ENCODE measurements at places on chromosomes 4 and X.

DNA sequence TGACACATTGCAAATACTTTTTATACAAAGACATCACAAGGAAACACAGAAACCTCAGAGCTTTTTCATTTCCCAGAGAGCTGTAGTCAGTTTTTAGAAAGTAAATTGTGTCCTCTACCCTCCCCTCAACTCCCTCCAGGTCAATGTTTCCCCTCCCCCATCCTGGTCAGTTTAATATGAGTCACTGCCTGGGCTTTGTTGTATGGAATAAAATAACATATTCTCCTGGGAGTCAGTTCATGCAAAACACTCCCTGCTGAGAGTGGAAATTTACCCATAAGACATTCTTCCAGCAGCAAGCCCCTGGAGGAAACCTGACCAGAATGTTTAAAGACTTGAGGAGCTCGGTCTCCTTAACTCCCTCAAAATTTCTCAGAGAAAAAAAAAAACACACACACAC, 270.1 kb upstream of the LDB2 start:
- DNase-seq: no peak

- no peak for DNase-seq
Measured at GRCh38 chr4:95675623-95676022, 126.8 kb upstream of the UNC5C start.

DNA sequence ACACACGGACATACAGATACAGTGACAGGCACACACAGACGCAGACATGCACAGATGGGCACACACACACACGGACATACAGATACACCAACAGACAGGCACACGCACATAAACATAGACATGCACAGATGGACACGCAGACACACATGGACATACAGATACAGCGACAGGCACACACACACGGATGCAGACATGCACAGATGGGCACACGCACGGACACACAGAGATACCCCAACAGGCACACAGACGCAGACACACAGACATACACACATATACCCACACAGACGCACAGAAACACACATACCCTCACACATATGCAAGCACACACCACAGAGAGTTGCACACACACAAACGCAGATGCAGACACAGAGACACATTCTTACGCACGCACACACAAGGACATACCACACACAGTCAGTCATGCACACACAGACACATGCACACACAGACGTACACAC, 24.4 kb upstream of the SLC25A6 start:
- no peak for DNase-seq

DNA sequence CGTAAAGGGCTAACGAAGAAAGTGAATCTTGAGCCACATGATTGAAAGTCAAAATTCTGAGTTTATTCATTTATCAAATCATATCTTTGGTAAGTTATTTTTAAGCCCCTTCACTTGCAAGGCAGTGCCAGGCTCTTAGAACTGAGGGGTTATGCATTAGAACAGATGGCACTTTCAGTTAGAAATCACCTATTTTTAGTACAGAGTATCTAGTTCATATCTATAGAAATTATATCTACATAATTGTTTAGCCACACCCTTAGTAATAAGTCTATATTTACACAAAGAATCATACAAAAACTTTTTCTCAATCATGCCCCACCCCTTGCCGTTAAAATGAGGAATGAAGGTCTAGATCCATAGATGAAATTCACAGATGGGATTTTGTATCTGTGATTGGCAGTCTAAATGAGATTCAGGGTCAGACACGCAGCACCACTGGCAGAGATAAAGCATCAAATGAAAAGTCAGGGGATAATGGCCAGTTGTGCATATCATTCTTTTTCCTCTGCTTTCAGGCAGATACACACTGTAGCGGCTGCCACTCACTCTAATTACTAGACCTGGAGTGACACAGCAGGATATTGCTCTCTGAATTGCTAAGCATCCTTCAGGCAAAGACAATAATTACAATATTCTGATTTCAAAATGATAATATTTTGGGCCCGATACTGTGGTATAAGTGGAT, 440.5 kb downstream of the MAPK10 start:
- no peak for DNase-seq

- DNase-seq: no peak
Measured at GRCh38 chr4:35138449-35138848, 1105.9 kb downstream of the ARAP2 start.

DNA sequence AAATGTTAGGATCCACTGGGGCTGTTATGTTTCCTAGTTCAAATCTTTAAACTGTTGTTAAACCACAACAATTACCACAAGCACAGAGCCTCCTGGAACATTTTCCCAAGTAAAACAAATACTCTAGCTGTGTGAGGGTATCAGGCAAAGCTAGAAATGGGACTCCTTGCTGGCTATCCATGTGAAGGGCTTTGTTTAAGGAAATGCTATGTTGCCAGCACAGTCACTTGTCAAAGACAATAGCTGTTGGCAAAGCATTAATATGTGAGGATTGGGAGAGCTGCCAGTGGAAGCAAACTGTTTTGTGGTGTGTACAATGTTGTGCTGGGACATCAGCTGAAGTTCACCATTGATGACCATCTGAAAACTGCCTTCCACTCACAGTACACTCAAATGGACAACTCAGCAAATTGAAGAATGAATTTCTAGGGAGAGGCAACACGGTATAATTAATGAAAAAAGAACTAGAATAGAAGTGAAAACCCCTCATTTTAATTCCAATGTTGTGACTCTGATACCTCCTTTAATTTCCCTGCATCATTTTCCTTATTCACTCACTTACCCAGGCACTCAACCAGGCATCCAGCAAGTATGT, 100.8 kb downstream of the ANXA3 start:
- no peak for DNase-seq

DNA sequence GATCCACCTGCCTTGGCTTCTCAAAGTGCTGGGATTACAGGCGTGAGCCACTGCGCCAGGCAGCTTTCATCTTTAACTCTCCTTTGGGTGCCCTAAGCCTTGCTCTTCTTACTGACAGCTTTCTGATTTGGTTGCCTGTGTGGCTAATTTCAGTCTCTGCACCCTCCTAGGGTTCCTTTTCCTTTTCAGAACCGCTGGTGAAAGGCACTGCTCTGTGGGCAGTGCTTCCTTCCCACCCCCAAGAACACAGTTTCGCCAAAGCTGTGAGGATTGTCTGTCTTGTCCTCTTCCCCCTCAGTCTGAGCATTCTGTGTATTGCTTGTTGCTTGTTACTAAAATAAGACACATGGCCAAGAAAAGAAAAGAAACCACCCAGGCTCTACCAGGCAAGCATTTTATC, 101.4 kb upstream of the FRMPD3 start:
- no peak for DNase-seq

DNA sequence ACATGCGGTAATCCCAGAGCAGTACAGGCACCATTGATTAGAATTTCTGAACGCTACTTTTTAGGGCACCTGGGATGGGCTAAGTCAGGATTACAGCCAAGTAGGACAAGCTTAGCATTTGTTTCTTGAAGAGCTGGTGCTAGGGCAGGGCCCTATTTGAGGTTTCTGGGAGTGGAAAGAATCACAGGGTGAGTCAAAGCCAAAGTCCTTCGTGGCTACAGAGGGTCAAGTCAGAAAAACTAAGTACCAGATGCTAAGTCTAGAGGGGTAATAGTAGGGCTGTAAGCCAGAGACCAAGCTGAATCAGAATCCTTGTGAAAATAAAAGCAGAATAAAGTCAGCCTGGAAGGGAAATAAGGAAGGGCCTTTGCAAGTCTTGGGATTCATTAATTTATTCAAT, 448.6 kb downstream of the ZIC3 start:
- no peak for DNase-seq

DNA sequence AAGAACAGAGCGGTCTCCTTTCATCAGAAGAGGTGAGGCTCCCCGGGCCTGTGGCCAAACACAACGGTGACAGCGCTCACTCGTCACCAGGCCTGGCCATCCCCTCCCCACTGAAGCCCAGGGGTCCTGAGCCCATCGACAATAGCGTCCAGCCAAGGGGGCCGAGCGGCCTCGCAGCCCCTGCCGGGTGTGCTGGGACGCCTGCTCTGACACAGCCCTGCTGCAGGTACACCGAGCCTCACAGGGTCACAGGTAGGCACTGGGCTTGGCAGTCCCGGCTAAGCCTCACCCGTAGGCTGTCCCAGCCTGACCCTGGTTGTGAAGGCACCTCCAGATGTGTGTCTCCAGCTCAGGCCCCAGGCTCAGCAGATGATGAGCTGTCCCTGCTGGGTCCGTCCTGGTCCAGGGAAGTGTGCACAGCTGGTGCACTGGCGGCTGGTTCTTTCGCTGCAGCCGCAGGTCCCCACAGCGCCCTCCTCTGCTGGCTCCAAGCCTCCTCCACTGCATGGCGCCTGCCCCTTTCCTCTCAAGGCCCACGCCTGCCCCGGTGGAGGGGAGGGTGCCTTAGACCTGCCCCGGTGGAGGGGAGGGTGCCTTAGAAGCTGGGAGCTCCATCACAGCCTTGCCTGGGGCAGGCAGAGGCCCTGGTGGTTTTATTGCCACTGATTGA, 21.5 kb downstream of the UVSSA start:
- no peak for DNase-seq

- DNase-seq: no peak
Measured at GRCh38 chr4:138833974-138834373, 181.6 kb upstream of the NOCT start.

- DNase-seq: no peak
Measured at GRCh38 chr4:103915224-103915869, 195.6 kb upstream of the TACR3 start.
